Mesothelial cell of epicardium (in vitro differentiated cells): ENCODE measurements at places on chromosomes 3 and 15. TPM values are rescaled to one million over a fixed set of nuclear protein-coding genes. Genes with fewer than 3 reads are reported as not detected.

DNA sequence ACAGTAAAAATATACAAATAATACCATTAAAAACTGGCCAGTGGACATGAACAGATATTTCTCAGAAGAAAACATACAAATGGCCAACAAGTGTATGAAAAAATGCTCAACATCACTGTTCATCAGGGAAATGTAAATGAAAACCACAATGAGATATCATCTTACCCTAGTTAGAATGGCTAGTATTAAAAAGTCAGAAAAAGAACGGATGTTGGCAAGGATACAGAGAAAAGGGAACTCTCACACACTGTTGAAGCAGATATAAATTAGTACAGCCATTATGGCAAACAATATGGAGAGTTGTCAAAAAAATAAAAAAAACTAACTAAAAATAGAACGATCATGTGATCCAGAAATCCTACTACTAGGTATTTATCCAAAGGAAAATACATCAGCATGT lies 222.7 kb upstream of the NAALADL2 start:
- no peaks in the 10 kb centered on the region for H3K27me3 ChIP-seq
- H3K4me1 ChIP-seq = no peaks in the 10 kb centered on the region
- no peak overlapping the region for H3K4me3 ChIP-seq
- no peak overlapping the region for H3K27ac ChIP-seq

DNA sequence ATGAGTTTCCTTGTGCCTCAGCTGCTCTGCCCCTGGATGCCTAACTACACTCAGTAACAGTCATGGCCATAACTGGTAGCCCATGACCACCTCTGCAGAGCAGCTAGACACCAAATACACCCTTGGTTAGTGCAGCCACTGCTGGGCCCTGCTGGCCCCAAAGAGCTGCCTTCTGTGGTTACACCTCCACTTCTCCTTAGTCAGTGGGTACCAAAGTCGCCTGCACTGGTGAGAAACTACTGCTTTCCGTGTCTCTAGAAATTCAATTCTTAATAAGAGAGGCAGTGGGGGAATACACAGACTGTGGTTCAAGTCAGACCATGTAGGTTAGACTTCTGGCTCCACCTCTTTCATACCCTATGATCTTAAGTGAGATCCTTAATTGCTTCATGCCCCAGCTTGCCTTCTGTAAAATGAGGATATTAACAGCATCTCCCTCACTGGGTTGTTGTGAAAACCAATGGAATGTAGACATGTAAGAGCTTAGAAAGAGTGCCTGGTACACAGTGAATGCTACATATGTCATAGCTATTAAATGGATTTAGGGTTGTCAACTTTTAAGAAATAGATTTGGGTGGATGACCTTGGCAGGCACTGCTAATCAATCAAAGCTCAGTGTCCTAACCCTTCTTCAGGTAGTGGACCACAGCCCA lies 18.2 kb downstream of the HEG1 start:
- peaks cover 22% of the 10 kb centered on the region for H3K4me1 ChIP-seq
- peaks cover 9% of the 10 kb centered on the region for H3K36me3 ChIP-seq
- no peaks in the 10 kb centered on the region for H3K27me3 ChIP-seq
- H3K4me3 ChIP-seq = no peak overlapping the region
- no peak overlapping the region for H3K27ac ChIP-seq

DNA sequence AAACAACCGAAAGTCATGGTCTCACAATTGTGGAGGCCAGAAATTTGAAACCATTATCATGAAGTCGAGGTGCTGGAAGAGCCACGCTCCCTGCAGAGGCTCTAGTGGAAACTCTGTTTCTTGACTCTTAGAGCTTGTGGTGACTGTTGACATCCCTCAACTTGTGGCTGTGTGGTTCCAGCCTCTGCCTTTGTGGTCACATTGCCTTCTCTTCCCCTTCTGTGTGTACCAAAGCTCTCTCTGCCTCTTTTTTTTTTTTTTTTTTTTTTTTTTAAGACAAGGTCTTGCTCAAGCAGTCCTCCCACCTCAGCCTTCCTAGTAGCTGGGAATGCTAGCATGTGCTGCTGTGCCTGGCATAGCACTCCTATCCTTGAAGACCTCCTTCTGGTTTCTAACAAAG lies 48.7 kb upstream of the CRTC3 start:
- H3K4me1 ChIP-seq = peaks cover 40% of the 10 kb centered on the region
- DNase-seq = no peak
- H3K27ac ChIP-seq = peak overlapping the region; percentile 36
- no peaks in the 10 kb centered on the region for H3K27me3 ChIP-seq
- peaks cover 23% of the 10 kb centered on the region for H3K36me3 ChIP-seq
- no peak overlapping the region for H3K4me3 ChIP-seq

DNA sequence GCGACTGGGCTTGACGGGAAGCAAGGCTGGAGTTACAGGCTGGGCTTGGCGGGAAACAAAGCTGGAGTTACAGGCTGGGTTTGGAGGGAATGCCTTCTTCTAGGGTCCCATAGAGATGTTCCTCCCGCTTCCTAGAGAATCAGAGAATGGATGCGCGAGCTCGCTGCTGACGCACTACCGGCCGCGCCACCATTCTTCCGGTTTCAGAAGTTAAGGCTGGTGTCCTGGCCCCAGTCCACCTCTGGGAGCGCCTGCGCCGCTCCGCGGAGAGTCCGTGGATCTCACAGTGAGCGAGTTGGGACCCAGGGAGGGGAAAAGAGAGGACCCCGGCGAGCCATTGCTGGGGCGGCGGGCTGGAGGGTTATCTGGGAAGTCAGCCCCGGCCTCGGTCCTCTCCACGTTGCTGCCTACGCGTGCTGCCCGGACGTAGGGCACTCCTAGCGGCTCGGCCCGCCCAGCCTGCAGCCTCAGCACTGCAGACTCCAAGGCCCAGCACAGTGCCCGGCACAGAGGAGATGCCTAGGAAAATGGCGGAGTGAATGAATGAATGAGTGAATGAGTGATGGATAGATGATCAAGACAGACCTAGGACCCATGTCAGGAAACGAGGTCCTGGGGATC lies at the start of gene ZNF502:
Gene ZNF502 (plus strand): TSS at position 206 of the 621 bp plus-strand sequence. CDS start 7,602 bp downstream, outside the sequence.
- peaks cover 2% of the 10 kb centered on the region for H3K27me3 ChIP-seq
- no peak for DNase-seq
- no peaks in the 10 kb centered on the region for H3K4me1 ChIP-seq
- H3K27ac ChIP-seq = no peak within 1 kb of the TSS

DNA sequence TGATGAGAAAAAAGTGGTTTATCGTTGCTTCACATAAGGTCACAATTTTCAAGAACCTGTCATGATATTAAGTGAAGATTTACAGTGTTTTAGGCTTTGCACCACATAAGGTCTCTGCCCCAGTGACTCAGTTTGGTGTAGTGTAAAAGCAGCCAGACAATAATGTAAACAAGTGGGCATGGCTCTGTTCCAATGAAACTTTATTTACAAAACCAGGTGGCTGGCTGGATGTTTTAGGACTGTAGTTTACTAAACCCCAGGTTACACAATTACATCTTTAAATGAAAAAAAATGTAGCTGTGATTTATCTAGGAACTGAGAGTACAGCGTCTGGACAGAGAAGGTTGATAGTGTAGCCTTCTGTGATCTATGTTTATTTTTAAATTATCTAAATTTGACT lies 9.7 kb upstream of the FBXL22 start:
- H3K27me3 ChIP-seq = no peaks in the 10 kb centered on the region
- no peak overlapping the region for H3K27ac ChIP-seq
- no peak overlapping the region for H3K4me3 ChIP-seq
- H3K4me1 ChIP-seq = no peaks in the 10 kb centered on the region
- peaks cover 65% of the 10 kb centered on the region for H3K36me3 ChIP-seq
- no peak for DNase-seq

Gene ZNF620
- total RNA-seq = 15.1 to 16.7 TPM (median 15.8 TPM) in 3 replicates
